ENCODE measurements at places on chromosomes 12 and 14.

DNA sequence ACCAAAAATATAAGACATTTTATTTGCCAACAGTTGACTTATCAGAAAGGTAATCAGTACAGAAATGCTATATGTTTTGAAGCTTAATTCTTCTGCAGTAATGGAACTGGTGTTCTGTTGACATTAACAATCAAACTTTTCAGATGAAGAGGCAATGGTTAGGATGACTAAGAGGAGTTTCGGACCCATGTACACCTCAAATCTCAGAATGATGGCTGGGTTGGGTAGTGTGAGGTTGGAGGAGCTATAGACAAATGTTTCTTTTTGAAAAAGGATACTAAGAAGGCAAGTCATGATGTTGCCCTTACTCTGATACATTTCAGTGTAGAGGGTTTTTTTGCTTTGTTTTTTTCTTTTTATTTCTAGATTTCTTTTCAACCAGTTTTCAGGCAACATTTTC, 66.9 kb downstream of the KNTC1 start:
- no peak for DNase-seq

GRCh38 chr12:67540920-67541624, 107.5 kb upstream of the DYRK2 start:
- no peak for DNase-seq

GRCh38 chr12:76031081-76031413, 529 bp downstream of the PHLDA1 start:
- DNase-seq, result no peak

DNA sequence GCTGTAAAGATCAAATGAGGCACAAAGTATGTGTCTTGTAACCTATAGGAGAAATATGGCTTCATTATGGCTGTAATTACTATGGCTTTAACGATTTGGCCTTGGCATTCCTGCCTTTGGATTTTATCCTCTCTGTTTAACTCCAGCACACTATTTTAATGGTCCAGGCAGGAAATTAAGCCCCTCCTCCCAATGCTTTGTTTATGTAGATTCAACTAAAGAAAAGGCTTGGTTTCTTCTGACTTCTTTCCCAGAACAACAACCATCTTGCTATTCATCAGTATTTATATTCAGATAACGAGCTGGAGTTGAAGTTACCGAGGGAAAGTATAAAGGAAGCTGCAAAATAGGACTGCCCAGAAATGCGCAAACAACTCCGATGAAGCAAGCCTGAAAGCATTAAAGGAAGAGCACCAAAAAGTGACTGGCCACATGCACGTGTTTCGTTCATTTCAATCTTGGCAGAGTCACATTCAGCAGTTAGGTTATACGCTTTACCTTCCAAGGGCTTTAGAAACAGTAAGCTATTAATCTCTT, 104.6 kb downstream of the NELL2 start:
- no peak for DNase-seq

DNA sequence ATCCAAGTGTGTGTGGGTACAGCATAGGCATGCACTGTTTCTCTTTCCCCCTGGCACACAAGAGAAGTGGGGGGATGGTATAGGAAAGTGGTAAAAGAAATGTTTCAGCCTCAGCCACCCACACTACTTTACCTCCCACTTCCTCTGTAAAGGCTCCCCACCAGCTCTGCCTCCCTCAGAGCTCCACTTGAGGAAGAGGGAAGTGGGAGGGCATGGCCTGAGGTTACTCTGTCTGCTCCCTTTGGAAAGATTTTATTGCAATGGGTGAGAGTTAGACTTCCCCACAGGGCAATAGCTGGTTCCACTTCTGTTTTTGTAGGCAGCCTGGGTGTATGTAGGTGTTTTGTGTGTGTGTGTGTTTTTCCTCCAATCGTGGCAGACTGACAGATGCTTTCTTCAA, 145.3 kb downstream of the SSPN start:
- no peak for DNase-seq

DNA sequence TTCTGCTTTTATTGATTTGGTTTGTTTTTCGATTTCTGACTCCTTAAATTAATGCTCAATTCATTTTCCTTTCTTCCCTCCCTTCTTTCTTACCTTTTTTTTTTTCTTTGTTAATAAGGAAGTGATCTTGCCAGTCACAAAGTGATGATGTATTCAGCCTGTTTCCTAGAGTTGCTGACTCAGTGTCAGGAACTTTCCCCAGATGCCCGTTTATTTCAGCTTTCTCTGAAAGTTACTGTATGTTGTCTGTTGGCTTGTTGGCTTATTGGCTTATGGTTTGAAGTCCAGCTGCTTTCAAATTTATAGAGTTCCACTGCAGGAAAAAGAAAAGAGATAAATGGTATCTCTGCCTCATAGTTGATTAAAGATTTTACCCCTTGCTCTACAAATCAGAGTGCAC, 12.4 kb upstream of the SLC6A15 start:
- no peak for DNase-seq

DNA sequence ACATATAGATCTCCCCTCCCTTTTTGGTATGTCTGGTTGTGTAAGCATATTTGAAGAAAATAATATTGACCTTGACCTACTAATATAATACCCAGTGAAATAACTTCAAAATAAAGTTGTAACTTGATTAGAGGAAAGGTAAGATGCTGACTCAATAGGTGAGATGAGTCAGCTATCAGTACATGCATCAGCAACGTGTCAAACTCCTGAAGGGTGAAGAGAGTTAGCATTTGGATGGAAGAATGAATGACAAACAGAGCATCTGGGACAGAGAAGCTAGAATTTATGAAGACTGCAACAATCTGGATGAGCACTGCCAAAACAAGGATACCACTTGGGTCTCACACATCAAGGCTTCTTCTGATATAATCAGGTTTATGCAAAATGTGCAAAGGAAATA, 74.9 kb downstream of the PPP2R5E start:
- DNase-seq, result no peak

DNA sequence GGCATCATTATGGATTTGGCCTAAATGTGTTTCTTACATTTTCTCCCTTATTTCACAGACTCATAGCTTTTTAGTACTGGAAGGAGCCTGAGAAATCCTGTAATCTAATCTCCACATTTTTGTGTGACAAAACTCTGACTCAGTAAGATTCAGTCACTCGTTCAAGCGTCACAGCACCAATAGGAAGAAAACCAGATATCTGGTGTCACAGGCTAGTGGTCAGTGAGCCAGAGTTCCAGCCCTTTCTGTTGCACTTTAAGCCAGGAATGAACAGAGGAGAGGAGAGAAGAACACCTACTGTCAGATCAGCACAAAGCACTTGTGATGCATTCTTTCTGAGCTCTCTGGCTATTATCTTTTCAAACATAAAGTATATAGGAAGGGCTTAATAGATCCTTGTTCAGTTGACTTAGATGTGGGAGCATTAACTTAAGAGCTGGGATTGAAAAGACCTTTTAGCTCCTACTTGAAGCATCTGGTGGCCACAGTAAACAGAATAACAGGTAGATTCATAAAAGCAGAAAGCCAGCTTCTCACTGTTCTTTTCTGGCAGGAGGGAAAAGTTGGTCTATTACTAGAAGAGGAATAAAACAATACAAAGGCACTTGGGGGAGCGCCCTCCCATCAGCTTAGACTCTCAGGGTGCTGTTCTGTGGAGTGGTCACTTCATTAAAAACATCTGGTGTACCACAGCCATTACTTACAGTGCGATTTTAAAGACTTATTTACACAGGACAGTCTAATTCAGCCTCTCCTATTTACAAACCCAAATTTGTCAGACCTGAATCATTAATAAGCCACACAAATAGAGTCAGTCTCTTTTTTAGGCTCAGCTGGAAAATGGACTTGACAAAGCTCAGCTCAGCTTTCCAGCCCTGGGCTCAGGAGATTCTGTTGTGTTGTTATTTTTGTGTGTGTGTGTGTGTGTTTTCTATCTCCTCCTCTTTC, 12.2 kb upstream of the NID2 start:
- no peak for DNase-seq
